Globus pallidus (tissue), 1 donor: ENCODE measurements at places on chromosomes 1 and 21.
A peak's percentile ranks its signal among the peaks of the same experiment; 100 is the strongest.

DNA sequence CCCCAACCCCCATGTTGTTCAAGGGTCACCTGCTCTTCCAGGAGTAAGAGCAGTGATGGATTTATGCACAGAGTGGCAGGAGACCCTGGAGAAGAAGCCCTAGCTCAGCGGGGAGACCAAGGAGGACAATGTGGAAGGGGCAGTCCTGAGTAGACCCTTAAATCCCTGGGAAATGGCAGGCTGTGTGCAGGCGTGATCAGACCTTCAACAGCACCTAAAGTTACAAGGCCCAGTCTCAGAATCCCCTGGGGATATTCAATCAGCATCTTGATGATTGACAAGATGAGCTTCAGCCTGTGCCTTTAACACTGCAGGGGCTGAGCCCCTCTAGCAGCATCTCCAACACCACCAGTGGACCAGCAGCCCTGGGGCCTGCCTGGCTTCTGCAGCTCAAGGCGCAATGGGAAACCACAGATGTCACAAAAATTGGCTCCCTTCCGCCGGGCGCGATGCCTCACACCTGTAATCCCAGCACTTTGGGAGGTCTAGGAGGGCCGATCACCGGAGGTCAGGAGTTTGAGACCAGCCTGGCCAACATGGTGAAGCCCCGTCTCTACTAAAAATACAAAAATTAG is 60.4 kb downstream of the IRF2BP2 start:
- no peak for DNase-seq

DNA sequence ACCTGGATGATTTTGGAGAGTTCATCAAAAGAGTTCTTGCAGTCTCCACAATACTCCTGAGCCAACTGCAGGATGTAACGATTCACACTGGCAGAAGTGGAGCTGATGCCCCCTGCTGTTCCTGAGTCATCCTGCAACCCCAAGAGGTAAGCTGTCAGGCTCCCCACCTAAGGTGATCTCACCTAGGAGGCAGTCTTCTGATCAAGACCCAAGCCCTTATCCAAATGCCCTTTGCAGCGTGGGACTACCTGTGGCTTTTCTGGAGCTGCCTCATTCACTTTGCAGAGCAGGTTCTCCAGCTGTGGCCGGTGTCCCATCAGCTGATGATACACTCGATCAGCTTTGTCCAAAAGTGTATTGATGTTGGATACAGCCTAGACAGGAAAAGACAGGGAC is 96.4 kb downstream of the UBR4 start:
- DNase-seq = no peak

DNA sequence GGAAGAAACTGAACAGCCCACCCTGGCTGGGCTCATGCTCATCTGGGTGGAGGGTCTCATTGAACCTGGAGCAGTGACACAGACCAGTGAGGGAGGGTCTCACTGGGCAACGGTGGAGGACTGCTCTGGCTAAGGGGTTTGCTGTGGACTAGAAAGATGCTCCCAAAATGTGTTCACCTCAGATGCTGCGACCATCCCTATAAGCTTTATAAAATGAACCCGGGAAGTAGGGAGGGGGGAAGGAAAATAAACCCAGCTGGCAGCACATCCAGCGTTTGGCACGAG is 34.5 kb upstream of the LBR start:
- no peak for DNase-seq

DNA sequence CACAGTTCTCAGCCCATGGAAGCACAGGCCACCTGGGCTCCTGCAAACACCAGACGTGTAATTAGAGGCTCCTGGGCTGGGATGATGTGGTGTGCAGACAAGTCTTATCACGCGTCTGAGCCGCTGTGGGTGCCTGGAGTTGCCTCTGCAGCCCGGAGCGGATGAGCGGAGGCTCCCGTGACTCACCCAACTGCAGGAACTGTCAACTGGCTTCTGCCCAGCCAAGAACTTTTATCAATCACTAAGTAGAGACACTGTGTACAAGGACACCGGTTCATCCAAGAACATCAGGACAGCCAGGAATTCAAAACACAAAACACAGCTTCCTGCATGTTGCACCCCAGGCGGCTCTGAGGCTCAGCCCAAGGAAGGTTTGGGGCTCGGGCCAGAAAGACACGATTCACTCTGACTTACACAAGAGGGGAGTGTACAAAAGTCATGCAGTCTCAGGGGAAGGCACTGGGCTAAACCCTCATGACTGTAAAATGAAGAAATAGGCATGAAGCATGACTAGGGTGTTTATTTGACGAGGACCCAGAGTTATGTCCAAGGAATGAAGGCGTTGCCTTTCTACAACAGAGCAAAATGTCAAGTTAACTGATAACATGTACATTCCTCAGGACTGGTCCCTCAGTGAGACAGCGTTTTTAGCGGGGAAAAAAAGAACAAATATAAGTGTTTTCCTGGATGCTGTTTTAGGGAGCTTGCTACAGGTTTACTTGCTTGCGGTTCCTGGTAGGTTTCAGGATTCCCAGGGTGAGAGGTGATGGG is 21.1 kb downstream of the ERRFI1 start:
- DNase-seq = peak; percentile 32
